ENCODE measurements at places on chromosomes 5 and 9.
A peak's percentile ranks its signal among the peaks of the same experiment; 100 is the strongest.

DNA sequence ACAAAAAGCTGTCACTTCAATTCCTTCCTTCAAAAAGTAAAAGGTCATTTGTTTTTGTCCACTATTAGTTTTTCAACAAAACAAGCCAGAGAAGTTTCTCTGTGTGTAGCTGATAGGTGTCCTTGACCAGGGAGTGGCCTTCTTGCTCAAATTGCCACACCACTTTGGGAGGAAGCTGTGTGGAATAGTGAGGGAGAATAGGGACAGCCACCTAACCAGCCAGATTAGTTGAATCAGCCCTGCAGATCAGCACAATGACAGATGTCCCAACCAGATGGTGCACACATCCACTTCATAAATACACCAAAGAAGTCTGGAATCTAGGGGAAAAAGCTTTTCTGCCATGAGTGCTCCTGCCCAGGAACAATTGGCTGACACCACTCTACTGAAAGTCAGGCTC is 37.2 kb downstream of the NREP start:
- no peak for DNase-seq

- DNase-seq = no peak
Observed at GRCh38 chr5:170761048-170761707, 22.3 kb upstream of the GABRP start.

DNA sequence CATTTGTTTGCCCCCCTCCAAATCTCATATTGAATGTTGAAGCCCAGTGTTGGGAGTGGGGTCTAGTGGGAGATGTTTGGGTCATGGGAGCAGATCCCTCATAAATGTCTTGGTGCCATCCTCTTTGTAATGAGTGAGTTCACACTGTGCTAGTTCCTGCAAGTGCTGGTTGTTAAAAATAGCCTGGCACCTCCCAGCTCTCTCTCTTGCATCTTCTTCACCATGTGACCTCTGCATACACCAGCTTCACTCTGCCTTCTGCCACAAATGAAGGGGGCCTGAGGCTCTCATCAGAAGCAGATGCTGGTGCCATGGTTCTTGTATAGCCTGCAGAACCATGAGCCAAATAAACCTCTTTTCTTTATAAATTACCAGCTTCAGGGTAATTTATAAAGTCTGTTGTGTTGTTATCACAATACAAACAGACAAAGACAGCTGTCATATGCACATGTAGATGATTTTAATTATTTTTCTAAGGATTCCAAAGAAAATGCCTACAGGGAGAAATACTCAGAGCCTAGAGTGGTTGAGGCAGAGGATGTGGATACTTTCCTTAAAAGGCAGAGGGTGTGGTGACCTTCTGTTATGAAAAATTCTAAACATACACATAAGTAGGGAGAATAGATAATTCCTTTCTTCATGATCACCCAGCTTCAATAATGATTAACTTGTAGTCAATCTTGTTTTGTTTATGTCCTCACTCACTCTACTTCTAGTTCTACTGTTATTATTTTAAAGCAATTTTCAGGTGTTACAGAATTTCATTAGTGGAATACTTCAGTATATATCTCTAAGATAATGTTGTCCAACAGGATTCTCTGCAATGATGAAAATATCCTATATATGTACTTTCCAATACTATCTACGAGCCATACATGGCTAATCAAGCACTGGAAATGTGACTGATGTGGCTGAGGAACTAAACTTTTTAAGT is 75.1 kb upstream of the RANBP6 start:
- no peak for DNase-seq

DNA sequence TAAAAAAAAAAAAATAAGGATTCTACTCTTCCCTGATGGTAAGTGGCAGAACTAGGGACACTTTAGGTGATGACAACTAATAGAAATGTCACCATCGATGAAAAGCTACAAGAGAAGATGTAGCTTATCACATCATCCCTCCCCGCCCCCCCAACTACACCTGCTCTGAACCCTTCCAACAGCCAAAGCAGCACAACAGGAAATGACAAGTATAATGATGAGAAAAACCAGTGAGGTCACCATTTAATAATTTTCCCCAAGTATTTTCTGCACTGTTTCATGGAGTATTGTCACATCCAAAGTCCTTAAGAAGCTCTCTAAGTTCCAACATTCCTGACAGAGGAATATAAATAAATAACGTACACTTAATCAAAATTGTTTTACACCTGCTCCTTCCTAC is 221.4 kb downstream of the EFNA5 start:
- no peak for DNase-seq

- DNase-seq = no peak
Observed at GRCh38 chr9:99341686-99342085, 119.6 kb downstream of the SEC61B start.

DNA sequence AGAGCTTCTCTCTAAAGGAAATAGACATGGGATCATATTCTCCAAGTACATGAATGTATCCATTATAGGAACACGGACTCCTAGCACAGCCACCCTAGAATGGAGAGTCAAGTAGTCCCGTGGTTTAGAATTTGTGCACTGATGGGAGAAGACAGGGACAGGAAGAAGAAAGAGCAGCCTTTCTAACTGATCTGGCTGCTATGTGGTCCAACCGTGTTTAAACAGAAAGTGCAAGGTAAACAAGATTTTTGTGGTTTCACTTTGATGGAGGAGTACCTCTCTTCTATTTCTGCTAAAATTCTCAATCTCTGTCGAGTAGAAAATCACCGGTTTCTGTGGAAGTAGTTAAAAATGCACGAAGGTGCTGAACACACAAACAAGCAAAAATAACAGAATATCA is 171.3 kb downstream of the ST8SIA4 start:
- DNase-seq = no peak

- no peak for DNase-seq
Observed at GRCh38 chr5:56698463-56699381, 116.6 kb upstream of the MAP3K1 start.

GRCh38 chr5:68214482-68215207 is 911 bp upstream of the PIK3R1 start:
- DNase-seq = peak; percentile 56

- DNase-seq = no peak
Observed at GRCh38 chr9:106964329-106964728, 101.4 kb downstream of the ZNF462 start.

- DNase-seq = no peak
Observed at GRCh38 chr5:89471541-89471940, 588.6 kb upstream of the MEF2C start.
